ENCODE measurements at places on chromosomes 4 and X.

DNA sequence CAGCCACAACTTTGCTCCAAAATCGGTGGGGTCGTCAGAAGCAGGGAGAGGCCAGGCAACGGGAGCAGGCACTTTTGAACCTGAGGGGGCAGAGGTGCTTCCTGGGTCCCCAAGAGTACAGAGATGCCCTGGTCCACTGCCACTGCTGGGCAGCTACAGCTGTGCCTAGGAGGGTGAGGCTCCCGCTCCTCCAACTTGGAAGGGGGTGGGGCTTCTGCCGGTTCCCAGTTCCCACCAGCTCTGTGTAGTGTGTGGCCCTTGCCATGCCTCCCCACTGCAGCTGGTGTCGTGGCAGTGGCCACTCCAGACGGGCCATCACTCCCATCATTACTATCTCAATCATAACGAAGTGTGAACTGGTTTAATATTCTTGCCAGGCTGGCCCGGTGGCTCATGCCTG lies 1496.3 kb downstream of the PCDH7 start:
- DNase-seq: no peak

DNA sequence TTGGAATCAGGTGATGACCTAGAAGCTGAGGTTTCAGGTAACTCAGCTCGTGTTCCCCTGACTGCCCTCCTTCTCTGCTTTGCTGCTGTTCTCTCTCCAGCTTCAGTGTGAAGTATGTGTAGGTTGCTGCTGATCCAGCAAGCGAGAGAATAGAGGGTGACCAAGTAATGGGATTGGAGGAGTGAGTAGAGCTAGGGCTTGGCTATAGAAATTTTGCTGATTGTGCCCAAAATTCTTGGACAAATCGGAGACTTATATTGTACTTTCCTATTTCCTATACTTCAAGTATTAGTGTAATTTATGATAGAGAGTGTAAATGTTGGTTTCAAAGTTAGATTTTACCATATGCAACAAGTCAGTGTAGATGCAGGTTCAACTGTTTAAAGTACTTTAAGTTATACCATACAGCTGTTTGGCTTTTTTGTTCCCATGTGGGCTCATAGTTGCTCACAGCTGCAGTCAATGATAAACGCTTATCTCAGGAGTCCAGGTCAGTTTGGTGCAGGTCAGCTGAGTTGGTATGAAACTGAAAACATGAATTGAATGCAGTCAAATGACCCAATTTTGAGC lies 48.0 kb downstream of the RAPGEF2 start:
- DNase-seq: no peak

- no peak for DNase-seq
Observed at GRCh38 chrX:24902806-24903205, 113.0 kb downstream of the ARX start.

DNA sequence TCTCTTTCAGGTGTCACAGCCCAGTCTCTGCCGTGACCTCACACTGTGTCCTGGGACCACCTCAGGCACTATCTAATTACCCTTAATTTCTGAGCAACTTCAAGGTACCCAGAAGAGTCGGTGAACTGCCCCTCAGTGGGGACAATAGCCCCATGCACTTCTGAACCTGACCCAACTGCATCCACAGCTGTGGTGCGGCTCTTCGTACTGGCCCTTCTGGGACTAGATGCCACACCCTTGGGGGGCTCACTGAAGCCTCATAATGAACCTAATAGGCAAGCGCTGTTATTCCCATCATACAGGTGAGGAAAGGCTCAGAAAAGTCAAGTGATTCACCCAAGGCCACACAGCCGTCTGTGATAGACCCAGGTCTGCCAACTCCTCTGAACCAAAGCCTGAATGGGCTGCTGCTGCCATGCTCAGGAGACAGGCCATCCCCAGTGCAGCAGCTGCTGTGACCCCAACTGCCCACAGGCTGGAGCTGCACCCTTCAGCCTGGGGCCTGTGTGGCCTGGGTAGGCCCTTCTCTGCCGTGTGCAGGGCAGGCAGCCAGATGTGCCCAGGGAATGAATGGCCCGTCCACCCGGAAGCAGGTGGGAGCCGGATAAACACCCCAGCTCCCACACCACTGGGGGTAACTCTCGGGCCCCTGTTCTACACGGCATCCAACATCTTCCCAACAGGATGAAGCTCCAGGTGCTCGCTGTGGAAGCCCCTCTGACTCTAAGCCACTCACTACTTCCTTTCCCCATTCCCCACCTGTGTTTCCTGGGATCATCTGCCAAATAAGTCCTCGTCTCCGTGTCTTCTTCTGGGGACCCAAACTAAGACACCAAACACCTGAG lies 35.9 kb downstream of the HMX1 start:
- DNase-seq: no peak

- no peak for DNase-seq
Observed at GRCh38 chrX:102115748-102116147, 9.7 kb upstream of the TCEAL2 start.

DNA sequence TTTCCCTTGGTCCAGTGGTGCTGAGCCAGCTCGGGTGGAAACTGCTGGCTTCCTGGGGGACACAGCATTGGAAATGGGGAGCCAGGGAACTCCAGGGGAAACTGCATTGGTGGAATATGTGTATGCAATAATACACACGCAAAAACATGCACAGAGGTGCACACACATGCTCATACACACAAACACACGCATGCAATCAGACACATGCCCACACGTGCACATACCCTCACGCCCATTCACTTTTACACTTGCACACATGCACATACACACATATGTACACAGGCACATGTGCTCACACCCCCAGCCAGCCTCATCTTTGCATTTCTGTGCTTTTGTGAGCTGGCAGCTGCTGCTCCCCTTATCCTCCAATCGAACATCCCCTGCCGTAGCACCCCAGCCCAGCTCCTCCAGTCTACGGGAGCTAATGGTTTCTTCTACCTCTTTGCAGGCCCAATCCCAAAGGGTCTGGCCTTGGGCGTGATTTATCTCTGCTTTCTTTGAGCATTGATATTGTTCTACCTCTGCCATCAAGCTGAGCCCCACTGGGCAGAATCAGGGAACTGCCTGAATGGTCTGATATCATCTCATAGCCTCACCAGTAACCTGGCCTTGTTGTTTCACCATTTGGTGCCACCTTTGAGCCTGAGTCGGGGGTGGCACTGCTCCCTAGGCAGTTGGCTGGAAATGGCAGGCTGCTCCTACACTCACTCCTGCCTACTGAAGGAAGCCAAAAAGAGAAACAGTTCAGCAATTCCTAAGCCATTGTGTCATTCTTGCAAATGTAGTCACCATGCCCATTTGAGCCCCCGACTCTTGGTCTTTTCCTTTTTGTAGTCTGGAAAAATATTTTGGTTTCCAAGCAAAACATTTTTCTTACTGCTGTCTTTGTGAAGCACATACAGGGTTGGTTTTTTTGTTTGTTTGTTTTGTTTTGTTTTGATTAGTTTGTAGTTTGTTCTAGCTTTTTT lies 104.4 kb upstream of the MAMLD1 start:
- DNase-seq: no peak

- DNase-seq: no peak
Observed at GRCh38 chr4:55069248-55069647, 56.1 kb downstream of the KDR start.

GRCh38 chr4:106036334-106036733 lies 141.1 kb downstream of the NPNT start:
- DNase-seq: no peak

DNA sequence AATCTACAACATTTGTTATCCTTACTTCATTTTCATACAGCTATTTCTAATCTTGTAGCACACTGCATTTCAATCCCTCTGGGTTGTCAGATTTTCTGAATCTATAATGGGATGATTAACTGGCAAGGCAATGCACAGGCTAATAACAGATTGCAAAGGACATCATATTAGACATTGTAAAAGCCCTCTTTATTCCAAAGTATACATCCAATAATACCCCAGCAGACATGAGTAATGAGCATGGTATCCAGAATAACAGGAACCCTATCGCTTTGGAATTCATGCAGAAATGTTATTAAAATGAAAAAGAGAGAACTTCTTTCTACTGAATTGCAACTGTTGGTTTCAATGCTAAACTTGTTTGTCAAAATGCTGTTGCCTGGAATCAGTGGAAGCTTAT lies 122.9 kb downstream of the C4orf33 start:
- DNase-seq: no peak

DNA sequence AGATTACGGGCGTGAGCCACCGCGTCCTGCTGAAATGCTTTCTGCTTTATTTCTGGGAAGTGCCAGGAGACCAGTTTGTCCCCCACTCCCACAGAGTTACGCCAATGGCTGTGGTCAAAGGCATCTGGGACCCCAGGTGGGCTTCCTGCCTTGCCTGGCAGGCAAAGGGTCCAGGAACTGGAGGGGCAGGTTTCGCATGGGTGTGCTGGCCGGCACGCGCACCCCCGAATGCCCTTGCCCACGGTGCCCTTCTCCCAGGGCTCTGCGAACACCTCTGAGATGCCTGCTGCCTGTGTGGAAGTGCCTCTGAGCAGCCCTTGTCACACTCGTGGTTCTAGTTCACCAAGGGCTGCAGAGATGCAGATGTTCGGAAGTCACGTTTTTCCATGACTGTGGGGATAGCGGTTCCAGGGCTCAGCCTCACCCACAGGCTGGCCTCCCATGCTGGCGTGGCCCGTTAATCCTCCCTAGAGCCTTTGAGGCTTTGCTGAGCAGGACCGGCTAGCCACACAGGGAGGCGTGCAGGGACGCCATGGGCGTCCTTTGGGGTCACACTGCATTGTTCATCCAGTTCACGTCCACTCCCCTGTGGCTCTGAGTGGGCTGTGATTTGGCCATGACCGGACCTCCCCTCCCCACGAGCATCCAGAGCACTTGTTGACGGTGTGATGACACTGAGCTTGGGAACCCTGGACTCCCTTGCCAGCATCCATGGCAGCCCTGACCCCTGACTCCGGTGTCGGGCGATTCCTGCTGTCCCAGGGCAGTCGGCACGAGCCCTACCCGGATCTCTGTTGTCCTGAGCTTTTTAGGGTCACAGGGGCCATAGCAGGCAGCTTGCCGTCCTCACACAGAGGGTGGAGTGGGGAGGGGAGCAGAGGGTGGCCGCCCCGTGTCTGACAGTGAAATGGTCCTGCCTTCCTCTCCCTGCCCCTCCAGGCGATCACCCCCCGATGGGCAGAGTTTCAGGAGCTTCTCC lies 12.7 kb upstream of the ADD1 start:
- DNase-seq: no peak

DNA sequence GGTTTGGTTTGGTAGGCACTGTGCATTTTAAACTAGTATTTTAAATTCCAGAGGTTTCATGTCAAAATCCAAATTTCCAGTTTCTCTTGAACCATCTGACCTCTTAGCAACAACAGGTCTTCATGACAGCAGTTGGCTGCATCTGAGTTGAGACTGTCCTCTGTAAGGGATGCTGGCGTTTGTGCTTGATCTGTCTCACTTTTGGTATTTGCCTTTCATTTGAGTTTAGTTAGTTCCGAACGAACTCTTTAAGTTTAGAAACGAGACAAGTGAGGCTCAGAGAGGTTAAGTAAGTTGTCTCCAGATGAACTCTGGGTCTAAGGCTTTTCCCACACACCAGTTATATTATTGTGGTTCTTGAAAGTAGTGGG lies 29.1 kb downstream of the SPARCL1 start:
- DNase-seq: no peak

DNA sequence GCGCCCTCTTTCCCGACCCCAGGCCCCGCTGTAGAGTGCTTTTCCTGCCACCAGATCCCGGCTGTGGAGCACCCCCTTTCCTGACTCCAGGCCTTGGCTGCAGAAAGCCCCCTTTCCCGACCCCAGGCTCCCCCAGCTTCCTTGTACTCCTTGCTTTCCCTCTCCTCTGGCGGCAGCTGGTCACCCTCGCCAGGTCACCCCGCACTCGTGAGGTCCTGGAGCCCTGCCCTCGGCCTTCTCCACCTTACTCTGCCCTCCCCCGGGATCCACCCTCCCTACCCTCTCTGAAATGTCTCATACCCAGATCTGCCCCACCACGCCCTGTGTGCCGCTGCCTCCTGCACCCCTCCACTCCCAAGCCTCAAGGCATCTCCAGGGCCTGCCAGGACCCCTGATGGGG lies 25.0 kb upstream of the C4orf50 start:
- DNase-seq: no peak

DNA sequence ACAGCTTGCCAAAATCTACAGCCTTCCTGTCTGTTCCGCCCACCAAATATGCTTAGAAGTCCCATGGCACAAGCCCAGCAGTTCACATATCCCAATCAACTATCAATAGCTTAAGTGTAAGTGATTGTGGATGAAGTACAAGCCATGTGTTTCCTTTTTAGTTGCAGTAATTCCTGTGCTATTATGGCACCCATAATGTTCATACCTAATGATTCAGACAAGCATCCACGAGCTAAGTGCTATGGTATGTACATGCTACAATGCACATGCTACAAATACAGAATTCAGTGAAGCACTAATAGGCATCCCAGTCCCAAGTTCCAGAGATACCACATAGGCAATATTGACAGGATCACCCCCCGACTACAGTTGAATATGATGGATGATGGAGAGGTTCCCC lies 94.5 kb downstream of the PCDH19 start:
- DNase-seq: no peak

GRCh38 chr4:154569028-154569427 lies 6.2 kb downstream of the FGB start:
- DNase-seq: no peak

DNA sequence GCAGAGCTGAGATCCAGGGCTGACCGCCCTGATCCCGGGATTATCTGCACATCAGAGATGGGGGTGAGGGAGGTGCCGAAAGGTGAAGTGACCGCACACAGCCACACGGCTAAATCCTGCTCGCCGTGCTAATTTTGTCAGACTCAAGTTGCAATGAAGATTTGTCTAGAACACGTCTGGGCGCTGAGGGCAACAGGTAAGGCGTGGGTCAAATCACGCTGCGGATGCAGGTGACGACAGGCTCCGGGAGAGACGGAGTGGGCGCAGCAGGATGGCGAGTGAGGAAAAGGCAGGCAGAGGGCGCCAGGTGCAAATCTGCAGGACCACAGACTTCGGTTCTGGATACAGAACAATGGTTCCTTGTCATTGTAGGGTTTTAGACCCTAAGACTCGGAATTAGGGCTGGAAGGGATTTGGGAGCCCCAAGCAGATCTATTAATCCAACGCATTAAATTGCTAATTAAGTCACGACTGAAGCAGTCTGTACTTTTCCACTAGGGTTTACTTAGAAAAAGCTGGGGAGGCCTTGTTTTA lies 1.9 kb upstream of the TBC1D14 start:
- peak; percentile 32 for DNase-seq

DNA sequence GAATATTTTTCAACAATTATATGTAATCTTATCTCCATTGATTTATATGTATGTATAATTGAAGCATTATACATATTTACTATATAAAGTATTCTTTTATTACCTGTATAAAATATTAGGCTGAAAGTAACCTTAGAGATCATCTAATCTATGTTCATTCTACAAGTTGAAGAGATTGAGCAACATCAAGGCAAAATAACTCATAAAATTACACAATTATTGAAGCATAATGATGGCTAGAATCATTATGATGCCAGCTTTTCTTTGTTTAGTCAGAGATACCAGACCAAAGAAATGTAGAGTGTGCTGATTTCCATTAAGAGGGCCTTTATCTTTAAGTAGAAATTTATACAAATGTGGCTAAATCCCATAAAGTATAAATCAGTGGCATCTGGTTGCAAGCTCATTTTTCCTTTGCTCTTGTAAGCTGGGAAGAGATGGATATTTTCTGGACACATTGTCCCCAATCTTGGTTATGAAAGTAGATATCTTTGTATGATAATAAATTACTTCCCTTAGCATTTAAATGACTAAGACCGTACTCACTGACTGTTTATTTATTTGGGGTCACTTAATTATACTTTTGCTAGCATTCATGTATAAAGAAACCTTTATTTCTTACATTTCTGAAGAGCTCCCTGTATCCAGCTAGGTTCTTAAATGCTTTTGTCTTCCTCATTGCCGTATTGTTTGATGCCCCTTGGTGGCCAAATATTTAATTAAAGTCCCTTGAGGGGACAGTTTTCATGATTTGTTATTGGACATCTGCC lies 339.8 kb downstream of the PCDH7 start:
- no peak for DNase-seq
